ENCODE measurements at places on chromosomes 2 and 18.

DNA sequence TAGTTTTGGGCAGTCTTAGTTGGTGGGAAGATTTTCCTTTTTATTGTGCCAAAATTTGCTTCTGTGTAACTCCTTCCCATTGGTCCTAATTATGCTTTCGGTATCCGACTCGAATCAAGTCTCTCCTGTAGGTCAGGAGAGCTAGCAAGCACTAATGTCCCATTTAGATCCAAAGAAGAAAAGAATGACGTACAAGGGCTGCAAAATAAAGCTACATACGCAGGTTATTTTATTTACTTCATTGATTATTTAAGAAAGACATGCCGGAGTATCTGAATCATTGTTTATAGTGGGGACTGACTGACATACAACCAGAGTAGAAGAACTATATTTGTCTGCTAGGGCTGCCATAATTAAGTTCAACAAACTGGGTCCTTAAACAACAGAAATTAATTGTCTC is 648.5 kb downstream of the CPS1 start:
- no peak for DNase-seq

- no peak for DNase-seq
These were observed 249.0 kb downstream of the DYSF start for GRCh38 chr2:71702071-71702970.

DNA sequence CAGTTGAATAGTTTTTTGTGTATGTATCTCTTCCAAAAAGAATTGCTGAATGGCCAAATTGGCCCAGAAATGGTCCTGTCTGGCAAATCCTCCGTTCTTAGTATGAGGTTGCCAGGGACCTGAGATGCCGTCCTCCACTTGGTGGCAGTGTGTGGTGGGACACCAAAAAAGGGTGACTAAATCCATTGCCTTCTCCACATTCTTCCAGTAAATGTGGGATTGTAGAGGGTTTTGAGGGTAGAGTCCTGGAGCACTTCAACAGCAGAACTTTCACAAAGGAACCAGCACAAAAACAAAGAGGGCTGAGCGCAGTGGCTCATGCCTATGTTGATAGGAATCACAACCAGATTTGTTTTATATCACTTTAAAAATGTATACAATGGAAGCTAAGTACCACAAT is 199.9 kb downstream of the BCL2 start:
- no peak for DNase-seq

GRCh38 chr2:33839791-33840190 is 240.7 kb upstream of the FAM98A start:
- DNase-seq = no peak

DNA sequence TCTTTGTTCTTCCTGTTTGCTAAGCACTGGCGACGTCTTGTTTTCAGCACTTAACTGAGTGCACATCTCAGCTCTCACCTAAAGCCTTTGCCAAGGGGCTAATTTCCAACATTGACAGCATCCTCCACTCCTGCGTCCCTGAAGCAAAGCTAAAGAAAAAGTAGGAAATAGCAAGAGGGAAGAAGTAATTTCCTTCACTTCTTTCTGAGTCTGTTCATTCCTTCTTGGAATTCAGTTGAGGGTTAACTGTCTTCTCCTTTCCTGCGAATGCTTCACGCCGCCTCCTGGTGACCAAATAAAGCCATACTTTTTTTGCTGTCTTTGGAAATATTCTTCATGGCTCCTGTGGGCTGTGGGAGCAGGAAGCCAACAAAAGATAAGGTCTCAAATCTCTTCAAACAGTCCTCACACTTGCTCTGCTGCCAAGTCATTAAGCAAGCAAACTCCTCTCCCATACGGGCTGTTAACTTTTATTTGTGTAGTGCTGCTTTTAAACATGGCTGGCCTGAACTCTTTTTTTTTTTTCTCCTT is 100.9 kb downstream of the DPP10 start:
- no peak for DNase-seq

DNA sequence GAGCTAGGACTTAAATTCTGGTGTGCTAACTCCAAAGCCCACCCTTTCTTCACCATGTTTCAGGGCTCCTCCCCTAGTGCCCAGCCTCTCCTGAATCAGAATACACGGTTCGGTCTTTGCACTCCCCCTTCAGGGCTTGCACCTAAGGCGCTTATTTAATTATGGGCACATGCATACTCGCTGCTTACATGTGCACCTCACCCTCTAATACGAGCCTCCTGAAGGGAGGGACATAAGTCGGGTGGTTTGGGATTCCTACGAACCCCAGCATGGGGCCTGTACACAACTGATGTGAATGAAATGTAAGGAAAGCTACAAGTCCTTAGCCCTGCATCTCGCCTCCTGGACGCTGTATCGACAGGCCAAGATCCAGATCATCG is 435 bp downstream of the IFT172 start:
- DNase-seq = no peak

- DNase-seq = no peak
These were observed 84.5 kb downstream of the DOCK10 start for GRCh38 chr2:224957540-224958461.

GRCh38 chr18:50558948-50559751 is 737 bp upstream of the MAPK4 start:
- no peak for DNase-seq

GRCh38 chr18:74446178-74446577 is 10.9 kb downstream of the DIPK1C start:
- no peak for DNase-seq

DNA sequence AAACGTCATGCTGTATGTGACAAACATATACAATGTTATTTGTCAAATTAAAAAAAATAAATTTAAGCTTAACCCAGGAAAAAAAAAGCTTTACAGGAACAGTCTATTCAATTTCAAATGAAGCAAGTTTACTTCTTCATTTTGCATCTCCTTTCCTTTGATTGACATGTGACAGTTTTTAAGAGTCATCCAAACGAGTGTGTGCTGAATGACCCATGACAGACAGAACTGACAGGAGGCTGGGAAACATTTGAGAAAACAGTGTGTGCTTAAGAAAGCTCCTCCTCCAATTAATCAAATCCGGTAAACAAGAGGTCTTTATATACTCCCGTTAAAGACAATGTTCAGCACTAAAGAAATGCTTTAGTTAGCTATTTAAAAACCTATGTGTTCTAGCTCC is 177.7 kb downstream of the SRBD1 start:
- DNase-seq = no peak

DNA sequence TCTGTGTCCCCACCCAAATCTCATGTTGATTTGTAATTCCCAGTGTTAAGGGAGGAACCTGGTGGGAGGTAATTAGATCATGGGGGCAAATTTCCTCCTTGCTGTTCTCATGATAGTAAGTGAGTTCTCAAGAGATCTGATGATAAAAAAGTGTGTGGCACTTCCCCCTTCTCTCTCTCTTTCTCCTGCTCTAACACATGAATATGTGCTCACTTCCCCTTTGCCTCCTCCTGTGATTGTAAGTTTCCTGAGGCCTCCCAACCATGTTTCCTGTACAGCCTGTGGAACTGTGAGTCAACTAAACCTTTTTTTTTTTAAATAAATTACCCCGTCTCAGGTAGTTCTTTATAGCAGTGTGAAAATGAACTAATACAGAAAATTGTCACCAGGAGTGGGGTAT is 380.0 kb downstream of the MEIS1 start:
- DNase-seq = no peak

DNA sequence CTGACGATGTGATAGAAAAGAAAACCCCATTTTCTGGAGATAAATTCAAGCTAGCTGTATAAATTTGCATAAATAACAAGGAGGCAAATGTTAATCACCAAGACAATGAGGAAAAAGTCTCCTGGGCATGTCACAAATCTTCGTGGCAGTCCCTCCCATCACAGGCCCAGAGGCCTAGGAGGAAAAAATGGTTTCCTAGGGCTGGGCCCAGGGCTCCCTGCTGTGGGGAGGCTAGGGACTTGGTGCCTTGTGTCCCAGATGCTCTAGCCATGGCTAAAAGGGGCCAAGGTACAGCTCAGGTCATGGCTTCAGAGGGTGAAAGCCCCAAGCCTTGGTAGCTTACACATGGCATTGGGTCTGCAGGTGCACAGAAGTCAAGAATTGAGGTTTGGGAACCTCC is 134.6 kb downstream of the CABLES1 start:
- no peak for DNase-seq

DNA sequence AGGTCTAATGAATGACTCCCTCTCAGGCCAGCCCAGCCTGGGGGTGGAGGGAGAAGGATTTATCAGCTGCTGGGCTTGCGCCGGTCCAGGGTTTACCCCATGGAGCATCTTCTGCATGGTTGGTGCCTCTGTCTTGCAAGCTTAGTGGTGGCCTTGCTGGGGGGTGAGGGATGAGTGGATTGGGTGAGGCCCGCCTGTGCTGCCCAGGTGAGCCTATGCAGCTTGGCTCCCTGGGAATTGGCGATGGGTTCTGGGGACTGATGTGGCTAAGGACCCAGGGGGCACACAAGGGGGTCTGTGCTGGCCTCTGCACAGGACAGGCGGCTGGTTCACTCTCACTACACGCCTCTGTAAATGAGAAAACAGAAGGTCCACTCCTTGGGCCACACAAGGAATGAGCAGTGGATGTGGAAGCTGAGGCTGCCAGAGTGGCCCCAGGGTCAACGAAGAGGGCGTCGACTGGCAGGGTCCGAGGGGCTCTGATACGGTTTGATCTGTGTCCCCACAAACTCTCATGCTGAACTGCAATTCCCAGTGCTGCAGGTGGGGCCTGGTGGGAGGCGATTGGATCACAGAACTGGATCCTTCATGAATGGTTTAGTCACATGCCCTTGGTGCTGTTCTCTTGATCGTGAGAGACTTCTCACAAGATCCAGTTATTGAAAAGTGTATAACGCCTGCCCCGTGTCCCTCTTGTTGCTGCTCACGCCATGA is 151.6 kb upstream of the HDAC4 start:
- DNase-seq = no peak

DNA sequence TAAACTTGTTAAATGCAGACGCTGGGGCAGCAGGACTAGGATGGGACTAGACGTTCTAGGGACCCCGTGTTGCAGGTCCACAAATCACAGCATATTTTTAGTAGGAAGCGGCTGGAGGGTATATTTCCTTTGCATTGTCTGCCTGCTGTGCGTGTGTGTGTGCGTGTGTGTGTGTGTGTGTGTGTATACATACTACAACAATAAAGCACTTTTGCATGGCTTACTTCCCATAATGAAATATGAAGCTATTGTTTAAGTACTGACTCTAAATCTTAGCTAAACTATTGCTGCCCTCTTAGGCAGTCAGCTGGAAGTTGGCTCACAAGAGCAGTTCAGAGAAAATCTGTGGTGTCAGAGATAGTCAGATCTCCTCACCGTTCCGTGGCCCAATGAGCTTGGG is 133.4 kb downstream of the CABLES1 start:
- no peak for DNase-seq

DNA sequence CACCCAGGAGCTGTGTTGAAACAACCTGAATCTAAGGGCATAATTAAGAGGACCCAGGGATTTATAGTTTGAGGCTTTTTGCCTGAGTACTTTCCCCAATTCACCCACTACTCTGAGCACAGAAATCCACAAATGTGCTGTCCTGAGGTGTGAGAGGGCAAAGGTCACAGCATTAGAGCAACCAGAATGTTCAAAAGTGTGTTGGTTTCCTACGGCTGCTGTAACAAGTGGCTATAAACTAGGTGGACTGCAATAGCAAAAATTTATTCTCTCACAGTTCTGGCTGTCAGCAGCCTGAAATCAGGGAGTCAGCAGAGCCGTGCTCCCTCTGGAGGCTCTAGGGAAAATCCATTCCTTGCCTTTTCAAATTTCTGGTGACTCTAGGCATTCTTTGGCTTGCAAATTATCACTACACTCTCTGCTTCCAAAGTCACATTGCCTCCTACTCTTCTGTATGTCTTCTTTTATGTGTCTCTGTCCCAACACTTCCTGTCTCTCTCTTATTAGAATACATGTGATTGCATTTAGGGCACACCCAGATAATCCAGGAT is 91.4 kb upstream of the TACR1 start:
- no peak for DNase-seq

DNA sequence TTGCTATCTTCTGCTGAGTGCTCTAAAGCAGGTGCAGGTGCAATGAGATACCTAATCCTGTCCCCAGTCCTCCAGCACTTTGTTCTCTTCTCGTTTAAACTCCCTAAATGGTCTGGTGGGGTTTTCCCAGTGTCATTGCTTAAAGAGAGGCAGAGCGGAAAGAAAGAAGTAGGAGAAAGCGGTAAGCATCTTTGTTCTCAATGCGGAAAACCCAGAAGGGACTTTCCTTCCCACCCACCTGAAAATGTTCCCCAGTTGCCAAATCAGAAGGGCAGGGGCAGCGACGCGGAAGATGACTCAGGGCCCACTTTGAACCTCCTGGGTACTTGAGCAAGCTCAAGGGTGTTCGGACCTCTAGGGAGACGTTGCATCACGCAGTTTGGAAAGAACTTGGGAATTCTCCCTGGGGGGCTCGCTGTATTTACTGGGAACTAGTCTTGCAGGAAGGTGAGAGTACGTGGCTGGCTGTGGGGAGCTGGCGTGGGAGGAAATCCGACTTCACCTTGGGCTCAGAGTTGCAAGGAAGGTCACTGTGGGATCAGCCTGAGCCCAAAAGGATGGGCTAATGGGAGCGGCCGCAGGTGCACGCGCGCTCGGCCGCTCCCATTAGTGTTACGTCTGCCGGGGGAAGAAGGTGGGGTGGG is 589 bp upstream of the SGPP2 start:
- DNase-seq = no peak

- no peak for DNase-seq
These were observed 417.5 kb downstream of the NUP35 start for GRCh38 chr2:183541766-183542165.

GRCh38 chr2:4964001-4964540 is 728.1 kb upstream of the SOX11 start:
- DNase-seq = no peak

GRCh38 chr2:31087491-31087890 is 50.7 kb downstream of the GALNT14 start:
- no peak for DNase-seq

DNA sequence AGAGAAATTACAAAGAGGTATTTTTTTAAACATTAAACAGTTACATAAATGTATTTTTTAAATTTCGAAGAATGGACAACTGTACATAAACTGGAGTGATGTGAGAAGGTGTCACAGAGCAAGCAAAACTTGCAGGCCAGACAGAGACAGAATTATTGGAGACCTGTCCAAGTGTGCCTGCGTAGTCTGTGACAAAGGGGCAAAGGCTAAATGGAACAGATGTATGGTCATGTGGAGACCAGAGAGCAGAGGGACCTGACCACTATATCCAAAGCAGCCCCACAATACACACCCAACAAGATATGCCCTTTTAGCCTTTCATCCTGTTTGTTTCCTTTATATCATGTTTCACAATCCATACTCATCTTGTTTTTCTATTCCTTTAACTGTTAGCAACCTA is 225.3 kb upstream of the VWC2L start:
- no peak for DNase-seq

DNA sequence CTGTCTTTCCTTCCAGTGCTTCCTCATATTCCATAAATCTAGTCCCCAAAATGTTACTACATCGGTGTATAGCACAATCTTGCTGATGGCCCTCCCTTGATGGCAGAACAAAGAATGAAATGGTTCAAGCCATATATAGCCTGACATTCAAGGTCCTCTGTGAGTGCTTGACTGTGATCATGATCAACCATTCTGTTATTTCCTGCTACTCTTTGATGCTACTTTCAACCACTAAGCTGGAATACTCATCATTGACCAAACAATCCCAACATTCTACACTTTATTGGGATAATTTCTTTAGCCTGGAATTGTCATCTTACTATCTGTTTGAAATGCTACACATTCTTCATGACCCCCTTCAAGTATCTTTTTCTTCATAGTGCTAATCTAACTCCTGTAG is 633.9 kb downstream of the PLCL1 start:
- DNase-seq = no peak

Data from GM04504 (cell line).